ENCODE measurements at places on chromosomes 13 and 19.

- no peaks in the 10 kb centered on the region for H3K4me1 ChIP-seq
- no peaks in the 10 kb centered on the region for H3K27me3 ChIP-seq
- no peak for DNase-seq
- no peaks in the 10 kb centered on the region for H3K36me3 ChIP-seq
- no peak overlapping the region for H3K4me3 ChIP-seq
These were observed 1.8 kb downstream of the TEX29 start for GRCh38 chr13:111322001-111322915.

- H3K4me3 ChIP-seq = no peak overlapping the region
- DNase-seq = no peak
- no peak overlapping the region for H3K27ac ChIP-seq
- no peaks in the 10 kb centered on the region for H3K36me3 ChIP-seq
- H3K27me3 ChIP-seq = no peaks in the 10 kb centered on the region
These were observed 106.4 kb downstream of the AKAP11 start for GRCh38 chr13:42378383-42378780.

GRCh38 chr13:67557642-67558241 is 327.6 kb upstream of the PCDH9 start:
- no peaks in the 10 kb centered on the region for H3K4me1 ChIP-seq
- no peaks in the 10 kb centered on the region for H3K36me3 ChIP-seq
- DNase-seq = no peak
- H3K4me3 ChIP-seq = no peak overlapping the region
- no peak overlapping the region for H3K27ac ChIP-seq
- no peaks in the 10 kb centered on the region for H3K27me3 ChIP-seq

- H3K4me1 ChIP-seq = no peaks in the 10 kb centered on the region
- no peaks in the 10 kb centered on the region for H3K27me3 ChIP-seq
- DNase-seq = no peak
- H3K36me3 ChIP-seq = no peaks in the 10 kb centered on the region
- H3K4me3 ChIP-seq = no peak overlapping the region
These were observed 71.9 kb upstream of the ZNF724 start for GRCh38 chr19:23321953-23322549.

DNA sequence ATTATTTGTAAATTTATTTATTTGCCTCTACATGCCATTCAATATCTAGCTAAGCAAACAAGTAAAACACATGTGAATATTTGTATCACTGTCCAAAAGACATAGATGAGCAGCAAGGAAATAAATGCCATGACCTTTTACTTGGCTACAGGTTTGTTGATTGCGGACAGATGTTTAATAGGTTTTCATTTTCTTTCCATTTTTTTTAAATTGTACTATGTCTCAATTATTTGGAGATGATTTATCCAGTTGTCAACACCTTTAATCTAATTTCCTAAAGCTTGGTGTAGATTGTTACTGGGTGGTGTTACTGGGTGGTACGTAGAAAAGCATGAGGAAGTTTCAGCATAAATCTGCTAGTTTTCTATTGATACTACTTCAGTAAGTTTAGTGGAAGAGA is 560.6 kb upstream of the SPRY2 start:
- H3K4me3 ChIP-seq = no peak overlapping the region
- no peaks in the 10 kb centered on the region for H3K36me3 ChIP-seq
- no peaks in the 10 kb centered on the region for H3K4me1 ChIP-seq
- H3K27ac ChIP-seq = no peak overlapping the region
- H3K27me3 ChIP-seq = no peaks in the 10 kb centered on the region
- DNase-seq = no peak

- H3K4me3 ChIP-seq = peak overlapping the region; percentile 22
- H3K36me3 ChIP-seq = no peaks in the 10 kb centered on the region
- H3K27me3 ChIP-seq = no peaks in the 10 kb centered on the region
- no peak for DNase-seq
- H3K27ac ChIP-seq = peak overlapping the region; percentile 8
- H3K4me1 ChIP-seq = no peaks in the 10 kb centered on the region
These were observed 4.7 kb downstream of the ALOX5AP start for GRCh38 chr13:30739761-30740642.

DNA sequence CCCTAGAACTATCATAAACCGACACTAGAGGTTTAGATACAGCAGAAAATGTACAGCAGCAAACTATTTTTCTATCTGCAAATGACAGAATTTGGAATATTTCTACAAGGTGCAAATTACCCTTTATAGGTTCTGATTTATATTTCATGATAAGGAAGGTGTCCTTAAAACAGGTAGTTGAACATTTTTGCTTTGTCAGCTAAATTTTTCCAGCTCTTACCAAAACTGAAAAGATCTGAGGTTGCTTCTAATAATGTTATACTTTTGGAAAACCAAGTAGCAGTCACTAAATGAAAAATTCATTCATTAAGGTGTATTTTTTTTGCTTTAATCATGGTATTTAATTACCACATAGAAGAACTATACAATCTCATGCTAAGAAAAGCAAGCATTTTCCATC is 9.0 kb downstream of the SHISA2 start:
- H3K4me3 ChIP-seq = no peak overlapping the region
- no peak for DNase-seq
- H3K27ac ChIP-seq = no peak overlapping the region
- H3K36me3 ChIP-seq = no peaks in the 10 kb centered on the region
- no peaks in the 10 kb centered on the region for H3K27me3 ChIP-seq
- H3K4me1 ChIP-seq = no peaks in the 10 kb centered on the region

GRCh38 chr19:33282036-33282671 is 20.2 kb downstream of the CEBPA start:
- no peak for DNase-seq
- H3K4me3 ChIP-seq = no peak overlapping the region
- H3K4me1 ChIP-seq = no peaks in the 10 kb centered on the region
- no peaks in the 10 kb centered on the region for H3K27me3 ChIP-seq

DNA sequence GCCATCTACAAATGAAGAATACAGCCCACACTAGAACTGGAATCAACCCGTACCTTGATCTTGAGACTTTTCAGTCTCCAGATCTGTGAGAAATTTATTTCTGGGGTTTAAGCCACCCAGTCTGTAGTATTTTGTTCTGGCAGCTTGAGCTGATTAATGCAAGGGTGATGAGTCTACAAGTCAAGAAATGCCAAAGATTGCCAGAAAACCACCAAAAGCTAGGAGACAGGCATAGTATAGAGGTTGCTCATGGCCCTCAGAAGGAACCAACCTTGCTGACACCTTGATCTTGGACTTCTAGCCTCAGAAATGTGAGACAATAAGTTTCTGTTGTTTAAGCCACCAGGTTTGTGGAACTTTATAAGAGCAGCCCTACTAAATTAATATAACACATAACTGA is 428.2 kb upstream of the KLF12 start:
- H3K36me3 ChIP-seq = no peaks in the 10 kb centered on the region
- H3K27me3 ChIP-seq = no peaks in the 10 kb centered on the region
- no peak overlapping the region for H3K27ac ChIP-seq
- no peaks in the 10 kb centered on the region for H3K4me1 ChIP-seq

GRCh38 chr13:32639502-32640105 is 53.4 kb downstream of the PDS5B start:
- H3K36me3 ChIP-seq = no peaks in the 10 kb centered on the region
- no peak for DNase-seq
- H3K4me3 ChIP-seq = no peak overlapping the region

DNA sequence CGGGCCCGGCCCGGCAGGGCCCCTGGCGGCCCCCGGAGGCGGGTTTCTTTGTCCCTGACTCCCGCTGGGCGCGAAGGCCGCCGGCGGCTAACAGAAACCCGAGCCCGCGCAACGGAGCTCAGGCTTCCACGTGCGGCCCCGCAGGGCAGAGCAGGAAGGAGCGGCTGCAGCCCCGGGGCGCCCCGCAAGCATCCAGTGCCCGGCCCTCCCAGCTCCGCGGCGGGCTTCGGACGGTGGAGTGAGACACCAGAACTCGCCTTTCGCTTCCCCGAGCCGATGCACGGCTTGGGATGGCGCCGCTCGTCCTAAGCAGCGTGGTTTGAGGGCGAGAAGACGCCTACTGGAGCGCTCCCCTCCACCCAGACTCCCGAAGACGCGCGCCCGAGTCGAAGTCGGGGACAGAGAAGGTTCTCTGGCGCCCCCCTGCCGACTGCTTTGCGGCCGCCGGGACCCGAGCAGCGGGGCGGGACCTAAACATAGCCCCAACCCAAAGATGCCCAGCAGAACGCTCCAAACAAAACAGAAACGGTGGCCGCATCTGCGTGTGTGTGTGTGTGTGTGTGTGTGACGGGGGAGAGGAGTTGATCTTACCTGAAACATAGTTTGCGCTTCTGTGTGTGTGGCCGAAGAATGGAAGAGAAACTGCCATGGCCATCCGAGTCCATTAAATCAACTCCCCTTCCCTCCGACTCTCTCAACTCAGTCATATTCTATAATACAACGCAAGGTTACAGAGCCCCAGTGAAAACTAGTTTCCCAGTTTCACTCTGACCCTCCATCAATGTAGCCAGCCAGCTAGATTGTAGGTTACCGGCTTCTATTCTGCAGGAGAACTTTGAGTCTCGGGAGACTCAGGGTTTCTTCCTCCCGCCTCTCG is 629 bp upstream of the FGF9 start:
- DNase-seq = no peak
- H3K36me3 ChIP-seq = no peaks in the 10 kb centered on the region
- peaks cover 9% of the 10 kb centered on the region for H3K4me1 ChIP-seq

DNA sequence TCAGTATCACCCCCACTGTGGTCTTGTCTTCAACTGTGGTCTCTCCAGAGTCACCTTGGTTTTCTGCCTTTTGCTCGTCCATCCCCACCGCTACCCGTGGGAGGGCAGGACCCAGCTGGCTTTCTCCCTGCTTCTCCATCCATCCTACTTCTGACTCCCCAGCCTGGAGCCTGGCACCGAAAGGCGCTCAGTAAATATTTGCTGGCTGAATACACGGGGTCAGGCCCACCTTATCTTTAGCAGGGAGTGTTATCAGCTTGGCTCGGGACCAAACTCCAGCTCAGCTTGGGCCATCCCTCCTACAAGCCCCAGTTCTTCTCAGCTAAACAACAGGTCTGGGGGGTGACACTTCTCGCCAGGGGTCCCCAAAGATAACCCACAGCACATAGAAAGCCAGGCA is 62.0 kb upstream of the KLF2 start:
- no peaks in the 10 kb centered on the region for H3K36me3 ChIP-seq
- no peaks in the 10 kb centered on the region for H3K27me3 ChIP-seq
- no peaks in the 10 kb centered on the region for H3K4me1 ChIP-seq
- H3K4me3 ChIP-seq = no peak overlapping the region
- no peak overlapping the region for H3K27ac ChIP-seq
- no peak for DNase-seq

DNA sequence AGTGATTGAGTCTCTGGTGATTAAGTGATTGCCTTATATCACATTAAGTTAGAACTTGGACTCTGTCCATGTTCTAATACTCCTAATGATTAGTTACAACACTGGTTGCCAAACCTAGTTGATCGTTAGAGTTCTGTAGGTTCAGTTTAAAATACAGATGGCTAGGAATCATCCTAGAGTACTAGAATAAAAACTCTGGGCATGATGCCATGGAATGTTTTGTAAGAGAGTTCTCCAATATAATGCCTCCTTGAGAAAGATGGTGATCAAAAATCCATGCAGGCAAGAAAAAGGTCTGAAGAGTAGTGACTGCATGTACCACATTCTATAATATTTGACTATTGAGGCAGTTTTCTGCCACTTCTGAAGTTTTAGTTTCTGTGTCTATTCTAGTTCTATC is 176.3 kb downstream of the GPC5 start:
- H3K4me1 ChIP-seq = no peaks in the 10 kb centered on the region
- no peaks in the 10 kb centered on the region for H3K36me3 ChIP-seq
- no peak overlapping the region for H3K27ac ChIP-seq

DNA sequence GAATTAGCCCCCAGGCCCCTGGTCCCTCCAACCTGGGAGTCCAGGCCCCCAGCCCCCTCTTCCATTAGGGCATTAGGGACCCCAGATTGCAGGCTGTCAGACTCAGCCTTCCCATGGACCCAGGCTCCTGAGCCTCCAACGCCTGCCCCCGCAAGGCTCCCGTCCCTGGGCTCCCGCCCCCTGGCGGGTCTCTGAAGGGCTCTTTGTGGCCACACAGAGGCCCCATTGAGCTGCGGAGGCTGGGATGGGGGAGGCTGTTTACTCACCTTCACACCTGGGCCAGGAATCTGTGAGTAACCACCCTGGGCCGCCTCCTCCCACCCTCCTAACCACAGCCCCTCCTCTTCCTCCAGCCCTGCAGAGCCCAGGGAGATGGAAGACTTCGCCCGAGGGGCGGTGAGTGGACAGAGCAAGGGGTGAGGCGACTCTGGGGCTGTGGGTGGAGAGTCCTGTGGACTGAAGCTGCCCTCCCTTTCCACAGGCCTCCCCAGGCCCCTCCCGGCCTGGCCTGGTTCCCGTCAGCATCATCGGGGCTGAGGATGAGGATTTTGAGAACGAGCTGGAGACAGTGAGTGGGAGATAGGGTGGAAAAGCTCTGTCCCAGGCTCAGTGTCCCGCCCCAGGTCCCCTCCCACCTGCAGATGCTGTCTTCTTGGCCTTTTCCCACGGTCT is 4.9 kb downstream of the ARHGEF1 start:
- peaks cover 6% of the 10 kb centered on the region for H3K4me1 ChIP-seq
- peak overlapping the region; percentile 41 for H3K4me3 ChIP-seq
- no peaks in the 10 kb centered on the region for H3K36me3 ChIP-seq

GRCh38 chr19:3163230-3163886 is 15.2 kb upstream of the S1PR4 start:
- no peaks in the 10 kb centered on the region for H3K36me3 ChIP-seq
- no peaks in the 10 kb centered on the region for H3K4me1 ChIP-seq
- H3K27ac ChIP-seq = no peak overlapping the region
- no peak overlapping the region for H3K4me3 ChIP-seq
- H3K27me3 ChIP-seq = no peaks in the 10 kb centered on the region

DNA sequence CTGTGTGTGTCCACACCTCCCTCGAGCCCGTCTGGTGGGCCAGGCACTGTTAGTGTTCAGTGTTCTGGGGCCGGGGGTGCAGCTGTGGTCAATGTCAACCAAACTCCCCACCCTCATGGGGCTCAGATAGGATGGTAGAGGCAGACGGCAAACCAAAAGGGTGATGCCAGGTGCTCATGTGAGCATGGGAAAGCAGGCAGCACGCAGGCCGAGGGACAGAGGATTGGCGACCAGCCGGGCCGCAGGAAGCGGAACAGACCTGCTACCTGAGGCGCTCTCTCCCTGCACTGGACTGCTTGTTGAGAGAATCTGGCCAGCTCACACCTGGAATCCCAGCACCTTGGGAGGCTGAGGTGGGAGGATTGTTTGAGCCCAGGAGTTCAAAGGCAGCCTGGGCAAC is 29.1 kb downstream of the DHX34 start:
- no peaks in the 10 kb centered on the region for H3K4me1 ChIP-seq
- no peak overlapping the region for H3K4me3 ChIP-seq
- H3K36me3 ChIP-seq = peaks cover 18% of the 10 kb centered on the region
- H3K27me3 ChIP-seq = no peaks in the 10 kb centered on the region
- no peak for DNase-seq

- peak; percentile 70 for DNase-seq
- peaks cover 14% of the 10 kb centered on the region for H3K4me1 ChIP-seq
- peak within 1 kb of the TSS; percentile 89 for H3K27ac ChIP-seq
- no peaks in the 10 kb centered on the region for H3K27me3 ChIP-seq
- peak within 1 kb of the TSS; percentile 70 for H3K4me3 ChIP-seq
These were observed at the start of gene ATG4D for GRCh38 chr19:10543420-10544241. ATG4D (plus strand) TSS chr19:10543904; CDS start chr19:10544091, 187 bp downstream.

GRCh38 chr19:10761443-10762250 is 43.8 kb downstream of the DNM2 start:
- H3K4me1 ChIP-seq = peaks cover 5% of the 10 kb centered on the region
- no peak overlapping the region for H3K27ac ChIP-seq
- no peak for DNase-seq
- no peak overlapping the region for H3K4me3 ChIP-seq
- no peaks in the 10 kb centered on the region for H3K36me3 ChIP-seq
- H3K27me3 ChIP-seq = no peaks in the 10 kb centered on the region
